ENCODE measurements at places on chromosomes 11 and 22.

DNA sequence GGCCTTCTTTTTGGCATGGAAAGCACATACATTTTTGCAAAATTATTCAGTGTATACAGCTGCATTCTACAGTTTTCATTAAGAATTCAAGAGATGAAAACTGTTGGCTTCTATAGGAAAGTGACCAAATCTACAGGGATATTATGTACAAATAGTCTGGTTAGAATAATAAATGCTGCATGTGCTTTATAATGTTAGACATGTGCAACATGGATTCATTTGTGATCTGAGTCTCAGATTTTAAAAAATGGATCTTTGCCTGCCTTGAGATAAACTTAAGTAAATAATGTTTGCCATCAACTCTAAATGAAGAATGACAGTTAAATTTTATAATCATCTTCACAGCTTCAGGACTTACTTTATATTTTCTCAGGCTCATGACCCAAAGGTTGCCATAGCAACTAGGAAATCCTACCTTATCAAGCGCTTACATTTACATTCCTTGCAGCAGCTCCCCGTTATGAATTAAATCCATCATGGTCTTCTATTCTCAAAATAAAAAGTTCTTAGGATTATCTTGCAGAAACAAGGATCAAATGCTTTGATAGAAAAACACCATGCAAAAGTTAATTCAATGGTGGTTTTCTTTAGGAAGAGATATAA is 200.2 kb downstream of the CADM1 start:
- DNase-seq = no peak

- no peak for DNase-seq
Measured at GRCh38 chr11:134760299-134760698, 348.3 kb upstream of the B3GAT1 start.

GRCh38 chr11:102552020-102552419 is 21.5 kb upstream of the MMP7 start:
- no peak for DNase-seq

- DNase-seq = no peak
Measured at GRCh38 chr11:15607361-15608036, 492.8 kb downstream of the INSC start.

GRCh38 chr11:690738-691633 is 4.0 kb downstream of the DEAF1 start:
- DNase-seq = no peak

DNA sequence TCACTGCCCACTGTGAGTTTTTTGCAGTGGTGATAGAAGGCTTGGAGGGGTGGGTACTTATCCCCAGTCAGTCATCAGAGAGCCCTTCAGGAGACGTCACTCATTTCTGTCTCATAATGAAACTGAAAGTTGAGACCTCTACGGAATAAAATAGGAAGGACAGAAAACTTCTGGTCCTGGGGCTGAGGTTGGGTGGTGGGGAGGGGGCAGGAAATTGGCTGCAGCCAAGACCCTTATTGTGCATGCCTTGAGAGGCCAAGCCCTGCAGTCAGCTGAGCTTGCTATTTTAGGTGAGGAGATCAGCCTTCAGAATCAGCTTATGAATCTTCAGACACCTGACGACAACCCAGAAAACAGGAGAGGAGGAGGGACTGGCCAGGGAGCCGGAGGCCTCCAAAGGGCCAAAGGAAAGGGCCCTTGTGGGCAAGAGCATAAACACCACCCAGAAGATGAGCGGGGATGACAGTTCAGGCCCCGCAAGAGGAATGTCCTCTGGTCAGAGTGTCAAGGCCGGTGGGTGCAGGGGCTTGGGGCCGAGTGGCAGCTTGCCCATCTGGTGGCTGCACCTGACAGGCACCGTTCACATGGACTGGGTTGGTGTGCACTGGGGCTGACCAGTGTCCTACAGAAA is 17.9 kb upstream of the ADA2 start:
- DNase-seq = no peak
